ENCODE measurements at places on chromosomes 2 and 18.

DNA sequence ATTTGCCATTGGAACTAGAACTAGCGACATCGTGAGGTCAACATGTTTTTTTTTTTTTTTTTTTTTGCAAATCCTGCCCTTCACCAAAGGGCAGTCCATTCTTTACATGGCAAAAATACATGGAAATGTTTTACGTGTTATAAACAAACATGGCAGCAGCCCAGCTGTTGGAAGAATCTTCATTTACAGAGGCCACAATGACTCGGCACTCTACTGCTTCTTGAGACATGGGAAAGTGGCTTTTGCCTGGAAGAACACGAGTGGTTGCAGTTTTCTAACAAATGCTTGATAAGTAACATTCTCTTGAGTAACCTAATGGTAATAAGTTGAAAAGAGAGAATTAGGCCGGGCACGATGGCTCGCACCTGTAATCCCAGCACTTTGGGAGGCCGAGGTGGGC lies 22.8 kb upstream of the POLR1B start:
- DNase-seq = no peak

DNA sequence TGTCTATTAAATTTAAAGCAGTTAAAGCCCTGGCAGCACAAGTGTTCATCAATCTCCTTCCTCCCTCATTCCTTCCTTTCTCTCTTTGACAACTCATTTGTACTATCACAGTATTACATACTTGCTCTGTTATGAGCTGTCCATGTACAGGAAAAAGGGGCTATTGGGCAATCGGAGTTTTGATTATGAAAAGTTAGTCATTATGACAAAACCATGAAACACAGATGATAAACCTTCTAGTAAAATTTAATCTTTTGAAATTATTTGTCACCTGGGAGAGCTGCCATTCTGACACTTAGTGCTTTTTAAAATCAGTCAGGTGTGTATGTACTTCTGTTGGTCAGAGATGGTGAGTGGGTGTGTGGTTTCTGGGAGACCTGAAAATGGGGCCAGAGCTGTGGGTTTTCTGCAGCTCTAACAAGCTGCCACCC lies 39.4 kb downstream of the MAP4K4 start:
- DNase-seq = peak; percentile 87

DNA sequence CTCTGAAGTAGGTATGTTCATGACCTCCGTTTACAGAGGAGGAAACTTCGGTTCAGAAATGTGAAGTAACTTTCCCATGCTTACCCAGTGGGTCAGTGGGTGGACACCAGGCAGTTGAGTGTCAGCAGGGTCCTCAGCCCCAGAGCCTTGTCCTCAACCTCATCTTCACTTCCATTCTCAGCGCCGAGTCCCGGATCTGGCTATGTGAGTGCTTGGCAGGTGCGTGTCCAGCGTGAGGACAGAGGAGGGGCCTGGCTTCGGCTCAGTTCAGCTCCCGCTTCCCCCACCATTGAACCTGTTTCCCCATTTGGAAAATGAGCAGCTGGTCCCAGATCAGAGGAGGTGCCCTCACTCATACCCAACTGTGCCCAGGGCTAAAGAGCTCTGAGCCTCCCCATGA lies 267.6 kb downstream of the ATAD2B start:
- no peak for DNase-seq

DNA sequence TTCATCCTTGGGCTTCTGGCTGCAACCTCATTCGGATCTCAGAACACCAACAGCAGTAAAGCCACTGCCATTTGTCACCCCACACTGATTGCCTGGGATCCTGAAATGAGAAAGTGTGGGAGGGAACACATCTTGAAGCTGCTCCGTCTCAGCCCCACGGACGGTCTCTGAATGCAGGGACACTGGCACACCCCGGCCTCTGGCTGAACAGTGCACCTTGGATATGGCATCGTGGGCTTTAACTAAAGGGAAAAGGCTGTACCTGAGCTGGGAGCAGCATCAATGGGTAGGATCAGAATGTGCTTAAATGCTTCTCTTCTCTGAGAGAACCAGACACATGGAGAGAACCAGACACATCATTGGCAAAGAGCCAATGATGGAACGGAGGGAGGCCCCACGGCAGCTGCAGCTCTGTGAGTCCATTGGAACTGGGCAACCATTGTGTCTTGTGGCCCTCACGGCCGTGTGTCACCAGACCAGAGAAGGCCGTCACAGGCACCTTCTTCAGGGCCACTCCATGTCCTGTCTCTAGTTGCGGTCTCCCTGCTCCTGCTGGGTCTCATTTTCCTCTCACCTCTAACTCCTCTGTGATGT lies 193.4 kb upstream of the MYT1L start:
- DNase-seq = no peak

GRCh38 chr2:15905267-15905645 lies 35.1 kb upstream of the MYCN start:
- no peak for DNase-seq

DNA sequence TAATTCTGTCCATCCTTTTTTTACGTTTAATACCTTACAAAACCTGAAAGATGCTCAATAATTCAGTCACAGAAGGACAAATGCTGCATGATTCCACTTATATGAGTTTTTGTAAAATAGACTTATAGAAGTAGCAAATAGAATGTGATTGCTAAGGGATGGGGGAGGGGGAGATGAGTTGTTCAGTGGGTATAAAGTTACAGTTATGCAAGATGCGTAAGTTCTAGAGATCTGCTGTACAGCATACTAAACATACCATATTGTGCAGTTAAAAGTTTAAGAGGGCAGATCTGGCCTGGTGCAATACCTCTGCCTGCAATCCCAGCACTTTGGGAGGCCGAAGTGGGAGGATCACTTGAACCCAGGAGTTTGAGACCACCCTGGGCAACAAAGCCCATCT lies 78.8 kb downstream of the TET3 start:
- peak; percentile 48 for DNase-seq
